Inflammatory macrophage treated with lipopolysaccharide for 1 hour (primary cell): ENCODE measurements at places on chromosomes 3 and 15.

DNA sequence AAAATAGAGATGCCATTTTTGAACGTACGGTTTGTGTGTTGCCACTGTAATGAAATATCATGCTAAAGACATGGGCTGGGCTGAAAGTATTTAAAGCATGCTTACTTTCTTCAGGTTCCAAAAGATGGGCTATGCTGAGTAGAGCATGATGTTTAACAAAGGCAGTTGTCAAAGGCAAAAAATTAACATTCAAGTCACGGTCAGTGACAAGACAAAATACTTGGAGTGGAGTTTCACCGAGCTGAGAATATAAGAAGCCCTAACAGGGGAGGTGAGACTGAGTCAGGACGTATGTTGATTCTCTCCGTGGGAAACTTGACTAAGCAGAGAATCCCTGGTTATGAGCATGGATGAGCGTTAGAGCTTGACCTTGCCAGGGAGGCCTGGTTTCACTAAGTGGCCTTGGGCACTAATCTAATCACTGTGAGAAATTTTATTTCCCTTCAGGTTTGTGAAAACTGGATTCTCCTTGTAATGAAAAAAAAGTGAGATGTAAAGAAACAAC is 218.2 kb upstream of the ADAMTS9 start:
- DNase-seq: no peak

GRCh38 chr3:48991851-48992545 is 2.0 kb downstream of the P4HTM start:
- DNase-seq: no peak

DNA sequence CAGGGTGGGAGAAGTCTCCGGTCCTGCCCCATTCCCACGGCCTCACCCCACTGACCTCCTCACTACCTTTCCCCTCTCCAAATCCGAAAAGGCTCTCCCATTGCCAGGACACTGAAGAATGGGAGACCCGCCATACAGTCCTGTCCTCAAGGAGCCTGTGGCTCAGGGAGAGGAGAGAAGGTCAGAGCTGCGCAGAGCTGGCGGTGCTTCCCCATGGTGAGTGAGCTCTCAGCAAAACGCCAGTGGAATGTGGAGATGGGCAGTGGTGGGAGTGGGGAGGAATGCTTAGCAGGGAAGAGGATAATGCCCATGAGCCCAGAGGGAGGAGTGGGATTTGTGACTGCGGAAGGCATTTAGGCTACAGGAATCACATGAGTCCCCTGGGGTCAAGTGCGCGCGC is 20.1 kb downstream of the FAM43A start:
- no peak for DNase-seq

GRCh38 chr3:155130001-155130400 is 49.9 kb downstream of the MME start:
- no peak for DNase-seq

GRCh38 chr3:197495999-197496745 is 59.6 kb downstream of the BDH1 start:
- no peak for DNase-seq

DNA sequence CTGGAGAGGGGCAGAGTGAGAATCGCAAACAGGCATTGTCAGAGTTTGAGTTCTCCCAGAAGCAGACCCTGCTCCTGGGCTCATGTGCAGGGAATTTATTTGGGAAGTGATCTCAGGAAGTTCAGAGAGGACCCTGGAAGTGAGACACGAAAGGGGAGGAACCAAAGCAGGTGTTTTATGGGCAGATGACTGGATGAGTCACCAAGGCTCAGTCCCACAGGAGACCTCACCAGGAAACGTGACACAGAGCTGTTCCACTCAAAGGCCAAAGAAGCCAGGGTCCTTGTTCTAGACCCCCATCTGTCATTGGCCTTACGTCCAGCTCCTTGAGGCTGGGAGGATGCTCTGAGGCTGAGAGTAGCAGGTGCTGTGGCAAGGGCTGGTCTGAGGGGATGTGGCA is 43.4 kb upstream of the SEC22A start:
- DNase-seq: no peak

DNA sequence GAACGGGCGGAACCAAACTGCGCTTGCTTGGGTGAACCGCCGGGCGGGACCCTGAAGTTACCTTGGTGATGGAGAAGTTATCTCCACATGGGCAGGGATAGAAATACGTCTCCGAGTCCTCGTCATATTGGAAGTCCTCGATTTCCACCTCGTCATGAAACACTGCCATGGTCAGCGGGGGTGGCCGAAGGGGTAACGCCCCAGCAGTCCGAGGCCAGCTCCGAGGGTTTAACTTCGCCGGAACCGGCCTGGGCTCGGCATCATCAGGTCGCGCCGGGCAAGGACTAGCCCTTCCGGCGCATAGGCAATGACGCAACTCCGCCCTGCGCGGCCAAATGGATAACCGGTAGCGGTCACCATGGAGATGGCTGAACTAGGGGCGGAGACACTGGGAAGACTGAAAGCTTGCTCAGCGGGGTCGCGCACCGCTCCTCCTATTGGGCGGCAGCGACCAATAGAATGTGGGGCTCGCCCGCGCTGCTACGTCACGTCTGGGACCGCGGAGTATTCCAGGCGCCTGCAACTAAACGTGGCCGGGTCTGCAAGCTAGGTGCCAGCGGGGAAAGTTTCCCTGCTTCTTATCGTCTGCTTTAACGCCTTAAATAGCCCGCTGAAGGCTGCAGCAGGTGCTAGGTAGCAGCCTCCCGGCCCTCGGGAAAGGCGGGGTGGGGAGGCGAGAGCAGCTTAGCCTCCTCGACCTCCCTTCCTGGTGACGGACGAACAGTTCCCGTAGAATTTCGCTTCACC is at the start of the genes DPH3 and OXNAD1:
Gene DPH3, minus strand, starts transcription at position 236 of the 747 bp plus-strand sequence. Its CDS starts 67 bp downstream, at position 169.
Gene OXNAD1, plus strand, starts transcription at position 505 of the 747 bp plus-strand sequence. CDS start 5,741 bp downstream, outside the sequence.
- peak; percentile 100 for DNase-seq

DNA sequence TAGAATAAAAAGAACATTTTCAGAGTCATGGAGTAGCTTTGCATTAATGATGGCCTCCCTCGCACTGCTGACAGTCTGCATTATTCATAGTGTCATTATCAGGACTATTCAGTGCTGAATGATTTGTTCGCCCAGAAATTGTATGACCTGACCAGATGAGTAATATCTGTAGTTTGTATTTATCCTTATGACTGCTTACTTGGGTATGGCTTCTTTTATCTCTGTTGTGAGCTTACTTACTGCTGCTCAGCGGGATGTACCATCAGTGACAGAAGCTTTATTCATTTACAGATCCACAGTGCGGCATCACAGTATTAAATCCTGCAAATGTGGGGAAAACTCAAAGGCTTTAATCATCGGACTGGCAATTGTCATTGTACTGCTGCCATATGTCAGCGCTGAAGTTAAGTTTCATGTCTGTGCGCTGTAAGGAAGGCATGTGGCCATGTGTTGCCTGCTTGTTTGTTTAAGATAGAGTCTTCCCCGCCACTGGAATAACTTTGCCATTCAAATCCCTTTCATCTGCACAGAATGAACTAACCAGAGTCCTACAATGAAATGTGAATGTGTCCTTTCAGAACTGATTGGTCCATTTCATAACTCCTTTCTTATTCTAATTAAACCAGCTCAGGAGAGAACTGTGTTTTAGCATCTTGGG is 262.2 kb downstream of the CHL1 start:
- DNase-seq: no peak

DNA sequence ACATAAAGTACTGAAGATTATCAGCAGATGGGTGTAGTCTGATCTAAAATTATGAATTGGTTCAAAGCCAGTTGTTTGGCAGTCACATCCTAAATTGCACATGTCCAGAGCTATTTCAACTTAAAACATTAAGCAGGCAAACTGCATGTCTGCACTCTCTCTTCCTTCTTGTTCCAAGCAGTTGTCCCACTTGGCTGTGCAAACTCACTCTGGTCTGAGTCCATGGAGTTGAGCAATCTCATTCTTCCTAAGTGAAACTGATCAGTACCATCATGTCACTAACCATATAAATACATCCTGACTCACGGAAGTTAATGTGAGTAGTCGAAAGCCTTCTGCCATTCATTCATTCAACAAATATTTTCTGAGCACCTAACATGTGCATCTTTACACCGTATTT is 353.0 kb downstream of the ROBO1 start:
- DNase-seq: no peak

- DNase-seq: no peak
Measured at GRCh38 chr3:111956995-111957734, 21.7 kb upstream of the ABHD10 start.

DNA sequence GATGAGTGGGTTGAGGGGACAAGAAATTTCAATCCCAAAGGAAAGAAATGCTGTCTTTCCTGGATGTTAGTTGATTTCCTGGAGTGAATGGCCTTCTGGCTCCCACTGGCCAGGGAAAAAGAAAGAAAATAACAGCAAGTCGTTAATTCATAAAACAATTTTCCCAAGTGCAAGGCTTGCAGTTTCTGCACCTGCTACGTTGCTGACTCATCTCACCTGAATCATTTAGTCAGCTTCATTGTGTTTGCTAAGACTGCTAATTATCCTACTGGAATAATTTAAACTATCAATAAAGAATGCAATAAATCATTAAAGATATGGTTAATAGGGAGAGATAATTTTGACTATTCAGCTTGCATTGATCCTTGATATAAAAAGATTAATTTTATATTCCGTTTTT is 387.6 kb downstream of the ROBO2 start:
- DNase-seq: no peak

DNA sequence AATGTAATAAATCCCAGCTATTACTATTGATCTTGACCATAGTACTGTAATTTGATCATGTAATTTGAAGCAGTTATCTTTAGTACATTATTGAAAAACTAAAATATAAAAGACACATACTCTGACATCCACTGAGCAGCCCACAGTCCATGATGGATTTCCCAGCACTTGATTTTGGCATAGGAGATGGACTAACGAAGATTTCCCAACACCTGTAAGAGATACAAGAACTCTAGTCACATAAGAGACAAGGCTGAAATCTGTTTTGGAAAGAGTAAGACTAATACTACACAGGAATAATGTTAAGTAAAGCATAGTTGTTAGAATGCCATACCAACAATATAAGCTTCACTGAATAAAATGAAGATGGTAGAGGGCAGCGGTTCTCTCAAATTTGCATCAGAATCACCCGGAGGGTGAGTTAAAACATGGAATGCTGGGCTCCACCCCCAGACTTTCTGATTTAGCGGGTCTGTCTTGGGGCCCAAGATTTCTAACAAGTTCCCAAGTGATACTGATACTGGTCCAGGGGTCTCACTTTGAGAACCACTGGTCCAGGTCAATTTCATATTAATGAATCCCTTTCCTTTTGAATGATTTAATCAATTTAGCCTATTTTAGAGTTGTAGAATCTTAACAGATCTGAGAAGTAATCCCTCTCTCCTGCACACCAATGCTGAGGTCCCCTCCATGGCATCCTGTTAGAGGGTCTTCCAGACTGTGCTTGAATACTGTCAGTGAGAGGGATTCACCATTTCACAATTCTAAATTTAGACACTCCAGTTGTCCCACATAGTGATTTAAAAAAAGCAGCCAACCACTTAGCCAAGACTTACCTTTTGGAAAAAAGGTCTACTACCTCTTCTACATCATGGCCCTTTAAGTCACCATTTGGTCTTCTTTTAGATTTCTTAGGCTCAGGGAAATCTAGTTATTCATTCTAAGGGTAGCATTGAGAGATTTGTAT is 11.5 kb downstream of the RABL3 start:
- no peak for DNase-seq

- DNase-seq: no peak
Measured at GRCh38 chr3:151085889-151086483, 522 bp downstream of the MED12L start.
